Pulmonary artery endothelial cell (primary cell): ENCODE measurements at places on chromosomes 2 and 18. TPM values are rescaled to one million over a fixed set of nuclear protein-coding genes. Genes with fewer than 3 reads are reported as not detected.

DNA sequence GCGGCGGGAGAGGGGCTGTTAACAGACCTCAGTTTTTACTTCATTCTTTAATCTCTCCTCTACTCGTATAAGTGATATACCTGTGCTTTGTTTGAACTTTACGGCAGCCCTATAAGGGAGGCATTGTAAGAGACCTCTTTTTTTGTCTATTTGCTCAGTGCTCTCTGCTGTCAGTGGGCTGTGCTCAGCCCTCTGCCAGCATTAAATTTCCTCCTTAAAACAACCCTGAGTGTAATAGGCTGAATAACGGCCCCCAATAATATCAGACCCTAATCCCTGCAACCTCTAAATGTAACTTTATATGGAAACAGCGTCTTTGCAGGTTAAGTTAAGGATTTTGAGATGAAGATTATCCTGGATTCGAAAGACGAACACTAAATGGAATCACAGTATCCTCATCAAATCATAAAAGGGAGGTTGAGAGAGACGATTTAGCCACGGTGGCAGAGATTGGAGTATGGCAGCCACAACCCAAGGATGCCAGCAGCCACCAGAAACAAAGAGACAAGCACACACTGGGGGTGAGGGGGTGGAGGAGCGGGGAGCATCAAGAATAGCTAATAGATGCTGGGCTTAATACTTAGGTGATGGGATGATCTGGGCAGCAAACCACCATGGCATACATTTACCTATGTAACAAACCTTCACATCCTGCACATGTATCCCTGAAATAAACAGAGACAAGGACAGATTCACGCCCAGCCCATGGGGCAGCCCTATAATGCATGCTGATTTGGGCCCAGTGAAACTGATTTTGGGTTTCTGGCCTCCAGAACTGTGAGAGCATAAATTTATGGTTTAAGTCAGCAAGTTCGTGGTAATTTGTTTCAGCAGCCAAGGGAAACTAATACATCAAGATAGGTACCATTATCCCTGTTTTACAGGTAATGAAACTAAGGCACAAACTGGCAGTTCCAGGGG is 894 bp upstream of the FARSB start:
- no peak for DNase-seq

DNA sequence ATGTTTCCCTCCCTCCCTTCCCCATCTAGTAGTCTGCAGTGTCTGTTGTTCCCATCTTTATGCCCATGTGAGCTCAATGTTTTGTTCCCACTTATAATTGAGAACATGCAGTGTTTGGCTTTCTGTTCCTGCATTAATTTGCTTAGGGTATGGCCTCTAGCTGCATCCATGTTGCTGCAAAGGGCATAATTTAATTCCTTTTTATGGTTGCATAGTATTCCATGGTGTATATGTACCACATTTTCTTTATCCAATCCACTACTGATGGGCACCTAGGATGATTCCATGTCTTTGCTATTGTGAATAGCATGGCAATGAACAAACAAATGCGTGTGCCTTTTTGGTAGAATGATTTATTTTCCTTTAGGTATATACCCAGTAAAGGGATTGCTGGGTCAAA is 60.6 kb upstream of the CYP26B1 start:
- no peak for DNase-seq

- DNase-seq, result no peak
These were observed 160.1 kb upstream of the CBLN2 start for GRCh38 chr18:72704202-72704601.

The LYG2 gene
- total RNA-seq, result not detected in 2 replicates

The SLC9A4 gene
- total RNA-seq, result not detected in 2 replicates
